Activated T-helper 2 cell treated with anti-CD3 and anti-CD28 coated beads, Interferon-gamma antibody, Interleukin-2, Interleukin-4, amounts not matched to agents 10 μg/mL and 5 μg/mL and 100 μg/mL, durations not matched to agents 14 hours and 24 hours and 36 hours (primary cell): ENCODE measurements at places on chromosomes 6 and 20.

- H3K4me3 ChIP-seq, result no peak overlapping the region
- peaks cover 13% of the 10 kb centered on the region for H3K27me3 ChIP-seq
- no peak overlapping the region for H3K27ac ChIP-seq
- peaks cover 4% of the 10 kb centered on the region for H3K4me1 ChIP-seq
- H3K36me3 ChIP-seq, result no peaks in the 10 kb centered on the region
- no peak for DNase-seq
Observed at GRCh38 chr20:8408587-8409307, 276.7 kb downstream of the PLCB1 start.

- peaks cover 14% of the 10 kb centered on the region for H3K36me3 ChIP-seq
- no peak overlapping the region for H3K4me3 ChIP-seq
- H3K27ac ChIP-seq, result peak overlapping the region; percentile 69
Observed at GRCh38 chr20:53070706-53071392, 98.7 kb downstream of the TSHZ2 start.

DNA sequence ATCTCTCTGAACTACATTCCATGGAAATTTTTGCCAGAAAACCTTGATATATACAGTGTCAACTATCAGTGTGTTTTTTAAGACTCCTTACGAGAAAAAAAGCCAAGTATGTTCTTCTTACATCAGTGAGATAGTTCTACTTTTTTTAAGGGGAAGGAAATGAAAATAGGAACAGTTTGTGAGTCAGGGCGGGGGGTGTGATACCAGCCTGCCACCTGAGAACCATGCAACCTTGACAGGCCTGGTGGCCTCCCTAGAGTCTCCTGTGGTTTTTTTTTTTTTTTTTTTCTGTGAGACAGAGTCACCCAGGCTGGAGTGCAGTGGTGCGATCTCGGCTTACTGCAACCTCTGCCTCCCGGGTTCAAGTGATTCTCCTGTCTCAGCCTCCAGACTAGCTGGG lies 96.3 kb upstream of the GCM1 start:
- H3K27ac ChIP-seq, result no peak overlapping the region
- DNase-seq, result no peak
- H3K4me3 ChIP-seq, result no peak overlapping the region
- H3K36me3 ChIP-seq, result no peaks in the 10 kb centered on the region

- no peaks in the 10 kb centered on the region for H3K27me3 ChIP-seq
- no peak overlapping the region for H3K4me3 ChIP-seq
- peaks cover 5% of the 10 kb centered on the region for H3K4me1 ChIP-seq
- H3K36me3 ChIP-seq, result peaks cover 3% of the 10 kb centered on the region
Observed at GRCh38 chr6:72894091-72894490, 272.2 kb downstream of the KCNQ5 start.

DNA sequence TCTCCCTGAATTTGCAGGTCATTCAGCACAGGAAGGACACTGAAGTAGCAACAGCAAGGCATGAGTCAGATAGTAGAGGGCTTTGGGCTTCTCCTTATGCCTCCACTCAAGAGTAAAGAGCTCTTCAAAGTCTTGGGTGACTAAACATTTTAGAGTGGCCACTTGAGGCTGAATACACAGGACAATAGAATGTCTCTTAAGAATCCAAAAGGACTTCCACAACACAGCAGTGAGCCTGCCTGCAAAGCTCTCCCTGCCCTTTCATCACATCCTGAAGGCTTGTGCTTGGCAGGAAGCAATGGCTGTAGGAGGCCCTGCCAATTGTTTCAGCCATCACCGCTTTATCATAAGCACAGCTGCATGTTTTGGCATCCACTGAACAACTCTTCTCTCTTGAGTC lies 36.8 kb downstream of the FOXQ1 start:
- peaks cover 11% of the 10 kb centered on the region for H3K27me3 ChIP-seq
- H3K4me1 ChIP-seq, result no peaks in the 10 kb centered on the region
- H3K27ac ChIP-seq, result no peak overlapping the region
- H3K4me3 ChIP-seq, result no peak overlapping the region
- H3K36me3 ChIP-seq, result no peaks in the 10 kb centered on the region
- DNase-seq, result no peak
